ENCODE measurements at places on chromosomes 16 and 17.

GRCh38 chr17:51853857-51854256 lies 304.7 kb downstream of the CA10 start:
- DNase-seq: no peak

- DNase-seq: no peak
Observed at GRCh38 chr16:11414815-11415775, 69.8 kb downstream of the RMI2 start.

GRCh38 chr17:21193031-21193430 lies 20.9 kb downstream of the TMEM11 start:
- DNase-seq: no peak

DNA sequence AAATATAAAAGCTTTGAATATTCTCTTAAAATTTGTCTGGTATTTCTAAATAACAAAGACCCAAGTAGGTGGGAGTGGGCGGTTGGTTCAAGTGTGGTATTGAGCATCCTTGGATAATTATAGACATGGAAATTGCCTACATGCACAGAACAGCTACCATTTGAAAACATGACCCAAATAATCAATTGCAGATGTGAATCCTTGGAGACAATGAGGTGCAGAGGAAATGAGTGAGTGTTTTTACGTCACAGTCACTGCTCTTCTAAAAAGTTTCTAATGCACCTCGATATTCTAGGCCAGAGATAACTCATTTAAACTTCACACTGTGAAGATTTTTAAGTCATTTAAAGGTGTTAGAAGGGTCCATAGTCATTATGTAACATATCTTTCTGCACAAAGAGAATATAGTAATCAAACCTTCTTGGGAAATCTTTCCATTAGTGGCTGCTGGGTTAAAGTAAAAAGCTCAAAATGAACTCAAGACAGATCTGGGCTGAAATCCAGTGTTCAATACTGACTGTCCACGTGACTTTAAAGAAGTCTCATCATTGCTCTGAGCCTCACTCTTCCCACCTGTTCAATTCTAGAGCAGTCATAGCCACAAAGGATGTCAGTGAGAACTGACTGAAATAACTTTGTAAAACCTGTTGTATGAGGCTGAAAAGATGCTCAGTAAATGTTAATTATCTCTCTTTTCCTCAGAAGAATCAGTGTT lies 144.5 kb downstream of the CDH11 start:
- DNase-seq: no peak

- DNase-seq: no peak
Observed at GRCh38 chr16:78638371-78638770, 538.9 kb downstream of the WWOX start.

DNA sequence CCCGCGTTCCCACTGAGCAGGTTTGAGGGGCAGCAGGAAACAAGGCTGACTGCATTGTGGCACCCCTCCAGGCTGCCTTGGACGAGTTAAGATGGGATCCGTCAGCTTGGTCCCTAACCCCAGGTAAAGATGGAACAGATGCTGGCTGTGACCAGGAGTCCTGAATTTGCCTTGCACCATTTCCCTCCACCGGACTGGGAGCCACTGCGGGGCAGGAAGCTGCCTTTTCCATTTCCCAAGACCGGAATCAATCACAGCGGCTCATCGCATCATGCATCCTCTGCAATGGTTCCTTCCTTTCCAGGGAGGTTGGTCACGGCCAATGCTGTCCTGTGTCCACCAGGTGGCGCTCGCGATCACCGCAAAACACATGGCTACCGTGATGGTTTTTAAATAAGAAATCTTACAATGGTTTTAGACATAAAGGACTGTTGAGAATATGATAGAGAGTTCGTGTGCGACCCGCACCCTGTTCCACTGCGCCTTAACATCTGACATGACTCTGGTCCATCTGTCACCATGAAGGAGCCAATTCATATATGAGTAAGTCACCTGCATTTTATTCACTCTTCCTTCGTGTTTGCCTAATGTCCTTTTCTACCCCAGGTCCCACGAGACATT lies 6.8 kb upstream of the MEAK7 start:
- peak; percentile 86 for DNase-seq

- no peak for DNase-seq
Observed at GRCh38 chr16:22847690-22848089, 33.7 kb downstream of the HS3ST2 start.

All from activated CD8-positive, alpha-beta memory T cell treated with anti-CD3 and anti-CD28 coated beads, Interleukin-2, amount 50 U/mL, for 4 hours (primary cell).